Activated CD8-positive, alpha-beta memory T cell treated with anti-CD3 and anti-CD28 coated beads for 1 hour (primary cell): ENCODE measurements at places on chromosomes 16 and 17.

- DNase-seq = no peak
These were observed 58.7 kb downstream of the EFCAB5 start for GRCh38 chr17:30000001-30000754.

DNA sequence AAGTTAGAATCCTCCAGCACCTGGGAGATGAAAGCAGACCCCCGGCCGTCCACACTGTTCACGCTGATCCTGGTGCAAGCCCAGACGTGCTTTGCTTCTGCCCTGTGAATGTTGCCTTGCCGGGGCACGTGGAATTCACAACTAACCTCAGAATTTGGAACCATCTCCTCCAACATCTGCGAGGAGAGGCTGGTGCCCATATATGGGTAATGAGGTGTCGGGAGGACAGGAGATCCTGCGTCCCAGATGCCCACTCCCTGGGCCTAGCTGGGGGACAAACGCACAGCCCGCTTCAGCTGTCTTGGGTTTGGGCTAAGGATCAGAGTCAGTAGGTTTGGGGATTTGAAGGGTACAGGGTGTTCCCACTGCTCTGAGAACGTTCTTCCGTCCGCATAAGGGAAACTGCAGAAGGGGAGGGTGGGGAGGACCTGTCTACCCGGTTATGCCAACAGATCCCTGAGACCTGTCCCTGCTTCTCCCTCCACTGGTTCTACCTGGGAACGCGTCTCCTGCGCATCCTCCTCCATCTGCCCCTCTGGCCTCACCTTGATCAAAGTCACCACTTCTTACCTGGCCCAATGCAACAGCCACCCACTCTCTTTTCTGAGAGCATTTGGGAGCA, 14.1 kb downstream of the PPL start:
- DNase-seq = no peak

GRCh38 chr17:33469421-33469820, 176.3 kb upstream of the ASIC2 start:
- DNase-seq = no peak

DNA sequence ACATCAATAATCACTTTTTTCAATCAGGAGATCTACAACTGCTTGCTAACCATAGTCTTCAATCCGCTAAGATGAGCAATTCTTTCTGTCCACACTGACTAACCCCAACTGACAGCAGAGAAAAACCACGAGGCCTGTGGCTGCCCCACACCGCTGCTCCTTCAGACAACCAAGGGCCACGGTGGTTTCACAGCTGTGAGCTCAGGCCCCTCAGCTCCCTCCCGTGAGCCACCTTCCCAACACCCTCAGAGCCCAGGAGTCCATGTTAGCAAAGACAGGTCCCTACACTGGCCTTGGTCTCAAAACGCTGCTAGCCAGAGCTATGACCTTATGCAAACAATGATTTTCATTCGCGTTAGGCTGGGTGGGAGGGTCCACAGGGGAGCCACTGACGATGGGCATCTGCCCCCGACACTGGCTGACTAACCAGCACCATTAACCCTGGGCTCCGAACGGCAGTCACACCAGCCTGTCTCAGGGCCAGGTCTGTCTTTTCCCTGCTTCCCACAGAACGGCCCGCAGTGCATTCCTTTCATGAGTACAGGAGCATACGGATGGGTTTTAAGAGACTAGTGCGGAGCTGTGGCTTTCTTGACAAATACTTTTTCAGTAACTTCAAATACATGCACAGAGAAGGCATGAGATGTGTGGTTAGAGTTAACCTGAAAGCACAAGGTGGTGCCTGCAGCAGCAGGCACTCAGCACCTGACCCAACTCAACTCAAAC, 67.3 kb downstream of the ANKRD11 start:
- peak; percentile 41 for DNase-seq

GRCh38 chr17:1905190-1905913, 75.5 kb downstream of the RPA1 start:
- no peak for DNase-seq

GRCh38 chr17:39549747-39550573, 57.8 kb downstream of the NEUROD2 start:
- no peak for DNase-seq

GRCh38 chr16:67393788-67394154, 473 bp upstream of the TPPP3 start:
- DNase-seq = no peak

DNA sequence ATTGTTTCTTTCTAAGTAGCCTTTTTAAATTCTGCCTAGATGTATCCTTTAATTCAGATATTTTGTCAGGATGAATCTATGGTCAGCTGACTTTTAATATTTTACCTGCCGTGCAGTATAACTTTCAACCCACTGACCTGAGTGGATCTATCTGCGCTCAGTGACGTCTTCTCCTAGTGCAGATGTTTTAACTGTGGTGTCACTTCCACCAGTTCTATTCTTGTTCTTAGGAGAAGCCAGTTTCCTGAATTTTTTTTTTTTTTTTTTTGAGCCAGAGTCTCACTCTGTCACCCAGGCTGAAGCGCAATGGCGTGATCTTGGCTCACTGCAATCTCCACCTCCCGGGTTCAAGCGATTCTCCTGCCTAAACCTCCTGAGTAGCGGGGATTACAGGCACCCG, 5.0 kb upstream of the TM4SF5 start:
- no peak for DNase-seq

DNA sequence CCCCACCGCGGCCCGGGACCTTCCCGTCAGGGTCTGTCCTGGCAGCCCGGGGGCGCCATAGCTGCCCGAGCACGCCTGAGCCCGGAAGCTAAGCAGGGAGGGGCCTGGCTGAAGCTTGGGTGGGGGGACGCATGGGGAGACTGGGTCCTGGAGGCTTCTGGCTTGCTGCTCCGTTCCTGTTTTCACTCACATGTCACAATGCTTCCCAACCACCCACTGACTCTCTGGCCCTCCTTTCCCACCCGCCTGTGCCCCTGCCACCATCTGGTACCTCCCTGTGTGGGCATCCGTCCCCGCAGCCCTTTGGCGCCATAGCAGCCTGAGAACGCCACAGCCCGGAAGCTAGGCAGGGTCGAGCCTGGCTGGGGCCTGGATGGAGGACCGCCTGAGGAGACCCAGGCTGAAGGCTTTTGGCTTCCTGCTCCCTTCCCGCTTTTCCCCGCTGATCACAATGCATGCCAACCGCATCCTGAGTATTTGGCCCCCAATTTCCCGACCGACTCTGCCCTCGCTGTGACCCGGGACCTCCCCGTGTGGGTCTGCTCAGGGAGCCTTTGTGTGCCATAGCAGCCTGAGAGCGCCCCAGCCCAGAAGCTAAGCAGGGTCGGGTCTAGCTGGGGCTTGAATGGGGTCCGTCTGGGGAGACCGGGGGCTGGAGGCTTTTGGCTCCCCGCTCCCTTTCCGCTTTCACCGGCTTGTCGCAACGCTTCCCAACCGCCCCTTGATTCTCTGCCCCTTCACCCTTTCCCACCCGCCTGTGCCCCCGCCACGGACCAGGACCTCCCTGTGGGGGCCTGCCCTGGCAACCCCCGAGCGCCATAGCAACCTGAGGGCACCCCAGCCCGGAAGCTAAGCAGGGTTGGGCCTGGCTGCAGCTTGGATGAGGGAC, 2290.1 kb downstream of the TP53TG3F start:
- no peak for DNase-seq

DNA sequence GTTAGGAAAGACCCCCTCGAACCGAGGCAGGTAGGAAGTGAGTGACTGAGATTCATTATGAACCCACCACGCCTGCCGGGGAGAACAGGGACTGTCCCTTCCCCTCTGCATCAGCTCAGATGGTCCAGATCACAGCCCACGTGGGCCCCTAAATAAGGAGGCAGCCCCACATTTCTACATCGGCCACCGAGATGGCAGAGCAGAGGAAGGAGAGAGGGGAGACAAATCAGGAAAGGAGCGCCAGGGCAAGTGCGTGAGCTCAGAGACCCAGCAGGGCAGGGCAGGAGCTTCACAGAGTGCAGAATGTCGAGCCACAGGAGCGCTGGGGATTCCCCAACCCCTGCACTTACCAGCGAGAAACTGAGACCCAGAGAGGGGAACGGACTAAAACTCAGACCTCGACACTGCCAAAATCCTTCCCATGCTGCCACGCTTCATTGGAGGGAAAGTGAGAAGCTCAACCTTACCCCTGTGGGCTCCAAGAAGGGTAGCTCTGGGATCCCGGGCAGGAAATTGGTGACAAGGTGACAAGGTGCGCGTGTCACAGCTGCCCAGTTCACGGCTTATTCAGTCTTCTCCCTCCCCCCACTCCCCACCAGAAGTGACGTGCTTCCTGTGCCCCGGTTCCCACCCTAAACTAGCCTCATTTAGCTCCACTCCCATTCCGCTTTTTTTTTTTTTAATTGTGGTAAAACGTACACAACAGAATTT, at the start of gene ICAM2:
TSS of gene ICAM2 (minus strand) at position 578 of the 711 bp plus-strand sequence. CDS start 13,942 bp downstream, outside the sequence.
- peak; percentile 79 for DNase-seq

DNA sequence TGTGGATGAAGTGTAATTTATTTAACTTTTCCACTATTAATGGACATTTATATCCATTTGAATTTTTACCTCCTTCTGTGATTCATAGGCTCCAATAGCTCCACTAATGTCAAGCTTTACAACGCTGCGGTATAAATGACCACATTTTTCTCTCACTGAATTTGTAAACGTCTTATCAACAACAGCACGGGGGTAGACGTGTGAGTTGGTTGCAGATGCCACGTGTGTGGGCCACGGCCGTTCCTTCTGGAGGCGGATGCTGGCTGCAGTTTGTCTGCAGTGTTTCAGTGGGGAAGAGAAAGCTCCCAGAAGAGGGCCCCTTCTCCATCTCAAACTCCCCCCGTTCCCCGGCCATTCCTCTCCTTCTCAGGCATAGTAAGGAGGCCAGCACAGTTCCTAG, 68.2 kb upstream of the XYLT1 start:
- no peak for DNase-seq

- no peak for DNase-seq
These were observed 468.8 kb upstream of the KIF2B start for GRCh38 chr17:53353919-53354351.

DNA sequence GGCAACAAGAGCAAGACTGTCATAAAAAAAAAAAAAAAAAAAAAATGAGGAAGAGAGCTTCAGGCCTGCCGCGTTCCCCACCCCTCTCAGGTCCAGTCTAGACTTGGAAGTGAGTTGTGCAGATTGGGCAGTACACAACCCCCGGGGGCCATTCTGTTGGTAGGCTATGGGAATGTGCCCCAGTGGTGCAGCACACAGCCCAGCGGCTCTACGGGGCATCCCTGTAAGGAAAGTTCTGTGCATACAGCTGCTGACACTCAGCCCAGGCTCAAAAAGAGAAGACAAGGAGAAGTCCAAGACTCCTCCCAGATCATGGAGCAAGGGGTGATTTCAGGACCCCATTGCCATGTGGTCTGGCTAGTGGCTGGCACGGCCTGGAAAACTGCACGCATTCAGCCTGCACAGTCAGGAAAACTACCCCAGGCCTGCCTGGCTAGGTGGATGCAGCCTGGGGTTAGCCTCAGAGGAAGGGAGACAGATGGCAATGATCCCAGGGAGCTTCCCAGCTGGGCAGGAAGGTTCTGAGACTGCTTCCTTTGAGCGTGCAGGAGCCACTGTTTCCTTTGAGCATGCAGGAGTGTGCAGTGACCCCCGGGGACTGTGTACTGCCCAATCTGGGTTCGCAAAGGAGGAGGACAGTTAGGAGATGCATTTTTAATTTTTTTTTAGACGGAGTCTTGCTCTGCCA, 44.8 kb downstream of the PECAM1 start:
- no peak for DNase-seq

- no peak for DNase-seq
These were observed 63.9 kb upstream of the ARL4D start for GRCh38 chr17:43334738-43335402.

GRCh38 chr17:56887105-56887504, 26.7 kb downstream of the TRIM25 start:
- no peak for DNase-seq

GRCh38 chr16:768428-768827, 7.9 kb downstream of the MSLN start:
- DNase-seq = no peak
